ENCODE measurements at places on chromosomes 4 and X.
A peak's percentile ranks its signal among the peaks of the same experiment; 100 is the strongest.

DNA sequence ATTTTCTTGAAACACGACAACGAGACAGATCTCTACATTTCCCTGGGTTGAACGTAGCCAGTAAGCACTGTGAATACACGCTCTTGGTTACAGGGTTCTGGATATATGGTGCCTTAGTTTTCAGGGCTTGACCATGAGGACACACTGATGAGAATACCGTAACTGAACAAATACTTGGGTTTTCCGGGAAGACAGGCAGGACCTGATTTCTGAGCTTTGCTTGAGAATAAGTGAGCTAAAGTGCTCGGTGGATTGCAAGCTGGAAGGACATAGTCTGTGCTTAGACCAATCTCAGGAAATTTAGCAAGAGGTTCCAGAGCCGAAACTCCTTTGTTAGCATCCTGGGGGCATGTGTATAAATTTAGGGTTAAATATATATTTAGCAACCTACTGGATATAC lies 876 bp upstream of the TACR3 start:
- DNase-seq: no peak

- no peak for DNase-seq
These were observed 54.5 kb downstream of the TRIM2 start for GRCh38 chr4:153258750-153259149.

DNA sequence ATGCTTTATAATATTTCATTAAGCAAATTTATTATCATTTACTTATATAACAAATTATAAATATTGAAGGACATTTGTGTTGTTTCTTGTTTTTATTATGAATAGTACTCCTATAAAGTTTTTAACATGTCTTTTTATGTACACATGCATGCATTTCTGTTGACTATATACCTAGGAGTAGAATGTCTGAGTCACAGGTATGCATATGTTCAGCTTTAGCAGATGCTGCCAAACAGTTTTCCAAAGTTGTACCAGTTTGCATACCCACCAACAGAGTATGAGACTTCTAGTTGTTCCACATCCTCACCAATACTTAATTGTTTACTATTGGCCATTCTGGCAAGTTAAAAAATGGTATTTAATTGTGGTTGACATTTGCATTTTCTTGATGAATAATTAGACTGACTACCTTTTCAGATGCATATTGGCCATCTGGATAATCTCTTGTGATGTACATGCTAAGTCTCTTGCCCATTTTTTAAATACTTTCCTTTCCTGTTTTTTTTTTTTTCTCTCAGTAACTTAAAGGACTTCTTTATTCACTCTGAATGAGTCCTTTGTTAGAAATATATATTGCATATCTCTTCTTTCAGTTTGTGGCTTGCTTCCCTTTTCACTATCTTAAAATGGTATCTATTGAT lies 132.2 kb upstream of the TRIM2 start:
- no peak for DNase-seq

- DNase-seq: no peak
These were observed 103.7 kb downstream of the SORCS2 start for GRCh38 chr4:7295911-7296660.

- peak; percentile 20 for DNase-seq
These were observed 385 bp downstream of the DCLK2 start for GRCh38 chr4:150078579-150079080.

DNA sequence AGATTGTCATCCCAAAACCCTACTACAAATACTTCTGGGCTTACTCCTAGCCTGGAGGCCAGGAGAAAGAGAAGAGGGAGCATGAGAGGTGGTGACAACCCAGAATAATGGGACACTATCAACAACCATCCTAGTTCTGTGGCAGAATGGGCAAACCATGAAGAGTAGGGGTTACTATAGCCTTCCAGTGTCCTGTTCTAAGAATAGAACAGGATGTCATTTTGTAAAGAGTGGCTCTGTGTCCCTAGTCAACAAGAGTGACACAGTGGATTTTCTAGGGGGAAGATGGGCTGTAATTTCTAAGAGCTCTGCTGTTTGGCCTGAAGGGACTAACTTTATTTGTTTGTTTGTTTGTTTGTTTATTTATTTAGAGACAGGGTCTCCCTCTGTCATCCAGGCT lies 136.0 kb downstream of the PLS3 start:
- no peak for DNase-seq

DNA sequence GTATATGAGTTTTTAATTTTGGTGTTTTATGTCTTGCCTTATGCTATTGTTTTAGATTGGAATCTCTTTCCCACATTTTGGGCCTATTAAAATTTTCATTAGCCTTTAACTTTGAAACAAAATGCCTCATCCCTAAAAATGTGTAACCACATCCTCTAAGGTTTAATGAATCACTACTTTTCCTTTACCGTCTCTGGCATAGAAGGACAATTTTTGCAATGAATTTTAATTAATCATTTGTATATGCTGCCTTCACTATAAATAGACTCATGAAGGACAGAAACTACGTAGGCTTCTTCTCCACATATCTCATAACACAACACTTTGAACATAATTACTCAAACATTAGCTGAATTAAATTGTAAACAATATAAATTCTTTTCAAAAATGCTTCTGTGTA lies 421.5 kb downstream of the NLGN4X start:
- no peak for DNase-seq

DNA sequence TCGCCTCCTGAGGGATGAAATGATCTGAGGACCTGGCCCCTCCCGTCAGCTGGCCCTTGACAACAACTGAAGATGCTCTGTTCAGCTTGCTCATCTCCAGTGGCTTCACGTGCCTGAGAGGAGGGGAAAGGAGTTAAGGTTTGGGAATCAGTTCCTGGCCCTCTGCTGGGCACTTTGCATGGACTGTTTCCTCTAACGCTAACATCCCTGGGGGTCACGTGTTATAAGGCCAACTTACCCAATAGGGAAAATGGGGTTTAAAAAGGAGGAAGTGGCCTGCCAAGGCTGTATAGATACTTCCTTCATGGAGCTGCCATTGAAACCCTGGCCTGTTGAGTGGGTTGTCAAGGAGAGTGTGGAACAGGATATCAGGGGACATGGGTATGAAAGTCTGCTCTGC lies 65.6 kb downstream of the OR13H1 start:
- DNase-seq: no peak

DNA sequence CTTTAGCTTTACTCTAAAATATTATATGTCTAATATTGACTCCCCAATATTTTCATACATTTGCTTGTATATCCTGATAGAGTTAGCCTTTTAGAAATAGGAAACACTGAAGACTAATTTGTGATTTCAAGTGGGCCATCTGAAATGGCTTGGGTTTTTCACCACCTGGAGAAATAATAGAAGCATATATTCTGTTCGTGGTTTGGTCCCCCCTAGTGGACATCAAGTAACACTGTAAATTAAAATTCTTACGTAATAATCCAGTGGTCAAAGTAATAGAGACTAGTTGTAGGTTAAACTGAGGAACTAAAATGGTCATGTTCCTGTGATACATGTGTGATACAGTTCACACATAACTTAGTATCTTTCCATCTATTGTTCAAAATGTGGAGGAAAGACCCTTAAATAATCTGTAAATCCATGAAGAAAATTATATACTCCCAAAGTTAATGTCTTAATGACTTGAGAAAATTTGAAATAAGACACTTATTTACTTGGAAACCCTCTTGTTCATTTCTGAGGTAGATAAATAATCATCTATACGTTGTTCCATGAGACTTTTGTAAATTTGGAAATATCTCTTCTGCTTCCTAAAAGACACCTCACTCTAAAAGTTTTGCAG lies 79.8 kb upstream of the SMARCAD1 start:
- no peak for DNase-seq

- DNase-seq: no peak
These were observed 47.7 kb upstream of the SYTL5 start for GRCh38 chrX:37958525-37959211.

- no peak for DNase-seq
These were observed 2315.4 kb upstream of the AGA start for GRCh38 chr4:179757641-179758040.

DNA sequence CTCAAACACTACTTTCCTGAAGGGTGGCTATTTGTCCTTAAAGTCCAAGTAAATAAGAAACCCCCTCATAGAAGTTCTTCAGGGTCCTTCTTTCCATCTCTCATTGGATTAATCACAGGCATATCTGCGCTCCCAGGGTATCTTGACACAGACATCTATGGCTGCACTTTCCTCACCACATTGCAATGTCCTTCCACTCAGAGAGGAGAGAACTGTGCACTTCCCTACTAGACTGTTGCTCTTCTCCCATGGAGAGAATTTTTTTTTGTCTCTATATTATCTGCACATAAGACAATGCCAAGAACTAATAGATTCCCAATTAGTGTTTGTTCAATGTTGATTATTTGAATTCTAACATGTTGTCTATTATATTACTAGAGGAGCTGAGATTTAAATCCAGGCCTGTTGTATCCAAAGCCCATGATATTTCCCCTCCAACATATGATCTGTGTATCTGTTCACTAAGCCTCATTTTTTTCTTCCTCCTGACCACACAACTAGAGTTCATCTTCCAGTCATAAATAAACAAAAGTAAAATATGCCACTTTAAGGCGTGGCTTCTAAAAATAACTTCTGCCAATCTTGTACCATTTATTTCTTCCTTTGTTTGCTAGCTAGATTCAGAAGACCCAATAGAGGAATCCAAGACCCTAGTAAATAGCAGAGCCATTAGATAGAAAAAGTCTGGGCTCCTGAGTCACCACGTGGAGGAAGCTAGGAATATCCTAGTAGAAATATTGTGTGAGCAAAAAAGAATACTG lies 61.5 kb upstream of the FAM241A start:
- DNase-seq: no peak

DNA sequence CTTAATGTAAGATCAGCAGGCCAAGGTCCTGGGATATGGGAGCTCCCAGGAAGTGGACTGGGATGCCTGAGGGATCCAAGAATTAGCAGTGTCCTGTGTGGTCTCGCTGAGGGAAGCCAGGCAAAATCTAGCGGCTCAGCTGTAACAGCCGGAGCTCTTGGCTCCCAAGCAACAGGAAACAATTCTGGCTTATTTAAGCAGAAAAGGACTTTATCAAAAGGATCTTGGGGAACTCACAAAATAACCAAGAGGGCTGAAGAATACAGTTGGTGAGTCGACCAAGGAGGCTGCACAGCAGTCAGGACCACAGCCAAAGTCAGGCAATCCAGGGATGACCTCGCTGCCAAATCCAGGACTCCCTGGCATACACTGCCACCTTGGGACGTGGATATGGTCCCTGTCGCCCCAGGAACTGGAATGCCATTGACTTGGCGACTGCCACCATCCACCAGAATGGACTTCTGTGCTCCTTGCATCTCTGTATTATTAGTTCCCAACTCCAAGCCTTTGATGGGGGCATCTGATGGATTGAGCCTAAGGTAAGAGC lies 165.3 kb upstream of the BCOR start:
- DNase-seq: no peak

GRCh38 chr4:178937130-178937529 lies 1494.9 kb upstream of the AGA start:
- no peak for DNase-seq

GRCh38 chr4:105166066-105166465 lies 19.4 kb downstream of the TET2 start:
- DNase-seq: no peak

GRCh38 chr4:140735317-140735716 lies 20.9 kb downstream of the TBC1D9 start:
- DNase-seq: no peak

DNA sequence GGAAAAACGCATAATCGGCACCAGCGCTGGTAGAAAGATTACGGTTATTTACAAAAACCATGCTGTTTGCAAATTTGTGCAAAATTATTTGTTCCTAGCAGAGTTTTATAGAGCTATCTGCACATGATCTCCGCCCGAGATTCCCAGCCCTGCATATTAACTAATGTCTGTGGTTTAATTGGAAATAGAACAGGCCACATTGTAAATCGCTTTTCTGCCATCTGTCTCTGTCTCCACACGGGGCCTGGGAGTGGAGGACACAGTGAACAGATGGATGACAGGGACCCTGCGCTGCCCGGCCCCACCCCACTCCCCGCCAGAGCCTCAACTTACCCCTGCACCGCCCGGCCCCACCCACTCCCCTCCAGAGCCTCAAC lies 126.9 kb downstream of the FAM53A start:
- DNase-seq: no peak

GRCh38 chrX:148915474-148915873 lies 415.1 kb downstream of the AFF2 start:
- DNase-seq: no peak

DNA sequence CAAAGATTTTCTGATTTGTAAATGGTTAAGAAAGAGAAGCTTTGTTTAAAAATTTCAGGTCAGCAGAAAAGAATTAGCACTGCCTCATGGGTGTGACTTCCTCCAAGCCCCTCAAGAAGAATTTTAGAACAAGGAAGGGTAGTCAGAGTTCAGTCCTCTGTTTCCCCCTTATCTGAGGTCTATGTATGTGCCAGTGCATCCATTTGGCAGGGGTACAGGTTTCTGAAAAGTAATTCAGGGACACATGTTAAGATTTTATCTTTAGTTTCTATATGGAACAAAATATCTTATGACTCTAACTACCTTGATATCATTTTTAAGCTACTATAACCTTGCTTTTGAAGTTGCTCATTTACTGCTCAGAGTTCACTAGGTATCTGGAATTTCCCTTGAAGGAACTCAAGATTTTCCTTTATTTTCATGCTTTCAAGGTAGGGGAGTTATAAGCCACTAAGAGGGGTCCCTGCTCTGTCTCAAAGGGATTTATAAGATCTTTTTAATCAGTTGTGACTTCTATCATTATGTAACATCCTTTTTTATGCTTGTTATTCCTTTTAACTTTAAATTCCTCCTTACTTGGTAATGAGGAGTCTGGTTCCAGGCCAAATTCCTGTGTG lies 24.4 kb upstream of the PLK4 start:
- no peak for DNase-seq

GRCh38 chr4:96131186-96131585 lies 291.3 kb downstream of the PDHA2 start:
- DNase-seq: no peak

DNA sequence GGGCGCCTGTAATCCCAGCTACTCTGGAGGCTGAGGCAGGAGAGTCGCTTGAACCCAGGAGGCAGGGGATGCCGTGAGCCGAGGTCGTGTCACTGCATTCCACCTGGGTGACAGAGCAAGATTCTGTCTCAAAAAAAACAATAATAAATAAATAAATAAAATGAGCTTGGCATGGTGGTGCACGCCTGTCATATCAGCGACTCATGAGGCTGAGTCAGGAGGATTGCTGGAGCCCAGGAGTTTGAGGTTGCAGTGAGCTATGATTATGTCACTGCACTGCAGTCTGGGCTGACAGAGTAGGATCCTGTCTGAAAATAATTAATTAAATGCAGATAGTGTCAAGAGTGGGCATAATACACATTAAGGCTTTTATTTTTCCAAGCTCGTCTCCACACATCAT lies 77.5 kb downstream of the DHRSX start:
- no peak for DNase-seq

- no peak for DNase-seq
These were observed 55.8 kb upstream of the F8A3 start for GRCh38 chrX:155514225-155514624.
